ENCODE measurements at places on chromosomes 2 and 18.

DNA sequence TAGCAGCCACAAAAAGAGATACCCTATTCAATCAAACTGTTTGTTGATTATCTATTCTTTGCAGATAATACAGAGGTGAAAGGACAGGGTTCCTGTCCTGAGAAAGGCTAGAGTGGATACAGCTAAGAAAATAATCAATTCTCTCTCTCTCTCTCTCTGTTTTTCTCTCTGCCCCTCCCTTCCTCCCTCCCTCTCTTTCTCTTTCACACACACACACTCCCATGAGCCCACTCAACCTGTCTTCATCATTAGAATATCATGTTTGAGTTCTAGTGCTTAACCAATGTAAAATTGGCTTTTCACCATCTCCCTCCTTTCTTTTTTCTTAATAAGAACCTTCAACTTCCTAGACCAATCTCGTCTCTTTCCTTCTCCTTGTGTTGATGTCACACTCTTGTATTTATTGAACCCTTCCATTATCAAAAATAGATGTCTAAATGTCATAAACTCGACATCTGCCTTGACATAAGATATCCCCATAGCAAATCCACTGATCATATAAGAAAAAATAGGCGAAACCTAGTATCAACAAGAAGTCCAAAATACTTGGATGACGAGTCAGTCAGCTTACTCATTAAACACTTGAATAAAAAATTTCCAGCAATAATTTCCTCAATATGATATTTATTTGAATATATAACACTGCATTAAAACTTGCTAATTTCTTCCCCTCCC lies 42.8 kb upstream of the CYTIP start:
- H3K36me3 ChIP-seq, result no peaks in the 10 kb centered on the region
- H3K4me1 ChIP-seq, result peaks cover 11% of the 10 kb centered on the region
- no peak for DNase-seq
- no peak overlapping the region for H3K4me3 ChIP-seq
- no peak overlapping the region for H3K27ac ChIP-seq

DNA sequence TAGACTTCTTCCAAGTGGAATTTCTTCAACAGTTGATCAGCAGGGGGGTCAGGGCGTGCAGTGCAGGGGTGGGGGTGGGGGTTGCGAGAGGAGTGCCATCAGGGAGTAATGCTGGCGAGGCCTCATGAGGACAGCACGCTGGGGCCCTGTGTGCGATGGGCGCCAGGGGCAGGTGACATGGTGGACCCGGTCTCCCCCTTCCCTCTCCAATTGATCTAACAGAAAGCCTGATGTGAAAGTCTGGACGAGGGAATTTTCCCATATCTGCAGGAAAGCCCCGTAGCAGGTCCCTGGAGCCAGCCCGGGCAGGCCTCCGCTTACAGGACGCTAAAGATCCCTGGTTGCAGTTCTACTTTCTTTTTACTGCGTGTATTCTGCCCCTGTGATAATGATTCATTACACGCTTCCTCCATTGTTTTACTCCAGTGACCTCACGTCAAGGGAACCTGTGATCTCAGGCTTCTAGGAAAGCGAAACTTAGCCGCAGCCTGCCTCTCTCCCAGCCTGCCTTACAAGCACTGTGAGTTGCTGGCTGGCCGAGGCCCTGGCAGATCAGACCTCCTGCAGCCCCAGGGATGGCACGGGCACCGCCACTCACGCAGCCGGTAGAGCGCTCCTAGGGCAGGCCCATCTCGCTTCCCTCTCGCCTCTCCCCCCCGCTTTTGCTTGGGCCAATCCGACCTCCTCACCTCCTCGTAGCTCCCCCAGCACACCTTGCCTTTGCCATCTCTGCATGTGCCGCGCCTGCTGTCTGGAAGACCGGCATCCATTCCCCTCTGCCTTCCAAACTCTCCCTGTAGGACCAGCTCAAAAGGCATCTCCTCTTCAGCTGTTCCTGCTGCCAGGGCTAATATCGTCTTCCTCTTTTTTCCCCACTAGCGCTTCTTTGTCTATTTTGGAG lies 19.2 kb downstream of the NEURL3 start:
- H3K4me1 ChIP-seq, result peaks cover 43% of the 10 kb centered on the region
- no peaks in the 10 kb centered on the region for H3K36me3 ChIP-seq
- peak overlapping the region; percentile 84 for H3K4me3 ChIP-seq
- peak; percentile 83 for DNase-seq
- peak overlapping the region; percentile 97 for H3K27ac ChIP-seq

- H3K36me3 ChIP-seq, result peaks cover 6% of the 10 kb centered on the region
- H3K4me1 ChIP-seq, result peaks cover 2% of the 10 kb centered on the region
- H3K27ac ChIP-seq, result no peak overlapping the region
- DNase-seq, result no peak
- no peak overlapping the region for H3K4me3 ChIP-seq
Measured at GRCh38 chr2:105933906-105934305, 189.2 kb downstream of the NCK2 start.

DNA sequence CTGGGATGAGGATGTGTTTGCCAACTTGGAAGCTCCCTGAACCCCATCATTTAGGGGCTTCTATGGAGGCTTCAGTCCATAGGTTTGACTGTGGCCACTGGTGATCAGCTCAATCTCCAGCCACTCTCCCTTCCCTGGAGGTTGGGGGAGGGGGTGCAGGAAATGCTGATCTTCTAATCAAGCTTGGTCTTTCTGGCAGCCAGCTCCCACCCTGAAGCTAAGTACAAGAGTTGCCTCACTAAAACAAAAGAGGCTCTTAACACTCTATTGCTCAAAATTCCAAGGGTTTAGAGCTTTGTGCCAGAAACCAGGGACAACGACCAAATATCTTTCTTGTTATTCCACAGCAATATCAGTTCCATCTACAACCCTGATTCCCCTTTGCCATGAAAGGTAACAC lies 19.4 kb upstream of the MPPE1 start:
- H3K27ac ChIP-seq, result no peak overlapping the region
- DNase-seq, result no peak
- H3K36me3 ChIP-seq, result no peaks in the 10 kb centered on the region

- no peak for DNase-seq
- H3K36me3 ChIP-seq, result no peaks in the 10 kb centered on the region
- no peaks in the 10 kb centered on the region for H3K4me1 ChIP-seq
- H3K27ac ChIP-seq, result no peak overlapping the region
- H3K4me3 ChIP-seq, result no peak overlapping the region
Measured at GRCh38 chr2:29270701-29271121, 155.5 kb downstream of the CLIP4 start.

GRCh38 chr2:134675314-134675713 lies 43.5 kb downstream of the TMEM163 start:
- H3K27me3 ChIP-seq, result peaks cover 5% of the 10 kb centered on the region
- no peak overlapping the region for H3K4me3 ChIP-seq
- H3K4me1 ChIP-seq, result peaks cover 34% of the 10 kb centered on the region

DNA sequence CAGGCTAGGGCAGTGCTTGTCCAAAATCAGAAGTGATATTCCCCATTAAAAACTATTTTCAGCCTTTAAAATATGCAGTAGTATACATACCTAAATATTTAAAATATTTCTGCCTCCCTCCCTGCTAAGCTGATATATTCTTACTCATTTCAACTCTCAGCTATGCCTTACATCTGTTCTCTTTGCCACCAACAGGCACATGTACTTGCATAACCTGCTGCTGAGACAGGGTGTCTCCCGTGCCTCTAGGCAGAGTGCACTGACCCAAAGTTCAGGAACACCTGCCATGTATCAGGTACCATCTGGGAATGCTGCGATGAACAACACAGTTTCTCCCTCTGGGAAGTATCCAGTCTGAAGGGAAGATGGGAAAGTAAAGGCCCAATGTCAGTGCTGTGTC lies 91.7 kb downstream of the STK39 start:
- H3K36me3 ChIP-seq, result peaks cover 14% of the 10 kb centered on the region
- no peak overlapping the region for H3K4me3 ChIP-seq
- DNase-seq, result no peak

DNA sequence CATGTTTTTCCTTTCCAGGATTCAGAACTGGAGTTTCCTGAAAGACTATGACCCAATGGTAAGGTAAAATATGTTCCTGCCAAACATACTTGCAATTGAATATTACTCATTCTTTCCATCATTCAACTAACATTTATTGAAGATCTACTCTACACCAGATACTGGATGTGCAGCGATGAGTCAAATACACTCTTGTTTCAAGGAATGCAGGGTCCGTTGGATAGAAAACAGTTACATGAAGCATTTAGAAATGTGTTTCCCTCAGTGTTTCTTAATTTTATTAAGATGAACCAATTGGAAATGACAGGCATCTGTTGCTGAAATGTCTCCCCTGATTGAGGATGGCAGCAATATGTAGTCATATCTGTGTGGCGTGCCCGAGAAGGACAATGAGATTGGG lies 14.8 kb upstream of the SLC66A3 start:
- no peak for DNase-seq
- H3K4me3 ChIP-seq, result no peak overlapping the region
- no peak overlapping the region for H3K27ac ChIP-seq
- peaks cover 1% of the 10 kb centered on the region for H3K4me1 ChIP-seq
- no peaks in the 10 kb centered on the region for H3K36me3 ChIP-seq

- H3K36me3 ChIP-seq, result peaks cover 34% of the 10 kb centered on the region
- peaks cover 19% of the 10 kb centered on the region for H3K4me1 ChIP-seq
- H3K27me3 ChIP-seq, result no peaks in the 10 kb centered on the region
Measured at GRCh38 chr2:96843538-96844268, at the start of gene ANKRD23. TSS of gene ANKRD23 (minus strand) at chr2:96844021. CDS start at chr2:96843992, 29 bp downstream.

DNA sequence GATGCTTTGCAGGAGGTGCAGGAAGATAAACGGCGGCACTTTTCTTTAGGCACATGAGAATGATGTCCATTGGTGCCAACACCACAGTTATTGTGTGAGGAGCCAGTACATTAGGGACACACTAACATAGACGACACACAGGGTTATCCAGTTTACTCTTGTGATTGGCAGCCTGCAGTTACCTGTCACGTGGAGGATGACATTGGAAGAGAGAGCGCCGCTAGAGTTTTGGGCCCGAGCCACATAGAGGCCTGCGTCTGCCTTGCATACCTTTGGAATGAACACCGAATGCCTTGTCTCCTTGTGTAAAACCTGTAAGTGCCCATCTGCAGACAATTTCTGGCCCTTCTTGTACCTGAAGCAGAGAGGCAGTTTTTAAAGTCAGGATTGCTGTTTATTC lies 26.9 kb upstream of the TTN start:
- peaks cover 6% of the 10 kb centered on the region for H3K36me3 ChIP-seq
- DNase-seq, result no peak
- H3K27ac ChIP-seq, result no peak overlapping the region
- no peaks in the 10 kb centered on the region for H3K27me3 ChIP-seq
- H3K4me1 ChIP-seq, result peaks cover 5% of the 10 kb centered on the region

DNA sequence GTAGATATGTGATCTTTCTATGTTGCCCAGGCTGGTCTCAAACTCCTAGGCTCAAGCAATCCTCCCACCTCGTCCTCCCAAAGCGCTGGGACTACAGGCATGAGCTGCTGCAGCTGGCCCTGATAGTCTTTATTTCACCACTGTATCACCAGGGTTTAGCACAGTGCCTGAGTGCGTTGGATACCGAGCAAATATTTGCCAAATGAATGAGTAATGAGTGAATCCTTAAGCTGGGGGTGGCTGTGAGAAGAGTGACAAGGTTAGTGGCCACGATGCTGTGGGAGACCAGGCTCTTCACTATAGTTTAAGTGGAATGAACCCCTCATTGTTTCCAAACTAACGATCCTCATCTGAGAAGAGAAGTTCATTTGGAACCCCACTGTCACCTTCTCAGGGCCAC lies 60.8 kb upstream of the FAM136A start:
- DNase-seq, result no peak
- no peaks in the 10 kb centered on the region for H3K36me3 ChIP-seq
- no peak overlapping the region for H3K27ac ChIP-seq
- H3K4me1 ChIP-seq, result no peaks in the 10 kb centered on the region

DNA sequence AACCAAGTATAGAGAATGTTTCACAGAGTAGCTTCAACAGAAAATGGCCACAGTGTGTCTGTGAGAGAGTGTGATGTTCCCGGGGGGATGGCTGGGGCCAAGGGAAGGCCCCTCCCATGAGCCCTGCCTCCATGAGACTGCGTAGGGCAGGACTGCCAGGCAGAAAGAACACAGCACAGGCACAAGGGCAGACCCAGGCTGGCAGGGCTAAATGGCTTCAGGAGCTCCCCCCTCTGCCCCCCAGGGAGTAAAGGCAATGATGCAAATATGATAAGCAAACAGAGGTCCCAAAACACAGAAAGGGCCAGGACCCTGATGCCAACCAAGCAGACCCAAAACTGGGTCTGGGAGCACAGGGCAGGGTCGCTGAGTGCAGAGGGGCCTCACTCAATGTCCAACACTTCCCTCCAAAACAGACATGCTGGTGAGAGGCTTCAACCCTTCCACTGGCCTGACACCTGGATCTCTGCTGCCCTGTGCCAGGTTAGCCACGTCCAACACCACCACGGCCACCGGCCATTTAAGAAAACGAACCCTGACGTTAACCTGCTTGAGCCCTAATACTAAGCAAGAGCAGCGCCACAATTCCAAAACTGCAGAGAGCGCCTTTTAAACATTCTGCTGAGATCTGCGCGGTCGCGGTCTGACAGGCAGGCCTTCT lies 90.3 kb downstream of the HDAC4 start:
- no peaks in the 10 kb centered on the region for H3K27me3 ChIP-seq
- H3K4me3 ChIP-seq, result no peak overlapping the region
- H3K4me1 ChIP-seq, result peaks cover 14% of the 10 kb centered on the region
- H3K27ac ChIP-seq, result no peak overlapping the region

DNA sequence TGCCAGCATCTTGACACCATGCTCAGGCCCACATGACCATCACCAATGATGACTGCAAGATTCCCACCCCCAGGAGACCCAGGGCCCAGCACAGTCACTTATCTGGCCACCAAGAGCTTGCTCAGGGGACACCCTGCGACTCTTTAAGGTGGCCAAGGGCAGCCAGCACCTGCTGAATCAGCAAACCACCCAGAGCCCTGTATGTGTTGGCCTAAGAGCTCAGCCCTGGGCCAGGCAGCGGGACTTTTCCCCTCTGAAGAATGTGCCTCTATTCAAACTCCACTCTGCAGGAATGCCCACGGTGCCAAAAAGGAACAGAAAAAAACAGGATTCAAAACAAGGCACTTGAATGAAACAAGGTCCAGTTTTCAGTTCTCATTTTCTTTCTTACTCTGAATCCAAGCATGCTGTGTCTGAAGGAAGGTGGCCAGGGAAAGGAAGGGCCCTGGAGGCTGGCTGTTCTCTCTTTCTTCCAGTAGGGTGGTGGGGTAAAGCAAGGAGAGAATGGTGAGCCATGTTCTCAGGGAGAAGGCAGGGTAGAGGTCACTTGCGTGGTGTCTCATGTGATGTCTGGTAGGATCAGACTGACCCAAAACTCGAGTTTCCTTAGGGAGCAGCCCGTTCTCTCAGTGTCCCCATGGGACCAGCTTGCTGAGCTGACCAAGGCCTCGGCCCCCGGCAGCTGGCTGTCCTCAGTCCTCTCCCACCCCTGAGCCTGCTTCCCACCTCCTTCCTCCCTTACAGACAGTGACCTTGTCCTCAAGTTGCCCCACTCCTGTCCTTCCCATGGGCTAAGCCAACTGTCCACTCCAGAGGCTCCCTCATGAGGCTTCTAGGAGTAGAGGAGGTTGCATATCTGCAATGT lies 150.0 kb downstream of the RNF152 start:
- H3K4me3 ChIP-seq, result no peak overlapping the region
- DNase-seq, result no peak
- no peaks in the 10 kb centered on the region for H3K27me3 ChIP-seq
- H3K4me1 ChIP-seq, result peaks cover 2% of the 10 kb centered on the region

- no peaks in the 10 kb centered on the region for H3K27me3 ChIP-seq
- no peaks in the 10 kb centered on the region for H3K36me3 ChIP-seq
- no peak for DNase-seq
- H3K27ac ChIP-seq, result no peak overlapping the region
- no peak overlapping the region for H3K4me3 ChIP-seq
Measured at GRCh38 chr2:177692042-177692782, 299.6 kb downstream of the AGPS start.

- no peaks in the 10 kb centered on the region for H3K27me3 ChIP-seq
- no peak overlapping the region for H3K4me3 ChIP-seq
- peaks cover 11% of the 10 kb centered on the region for H3K4me1 ChIP-seq
Measured at GRCh38 chr2:113930448-113930847, 40.6 kb downstream of the ACTR3 start.
